ENCODE measurements at places on chromosomes 1 and 21. TPM values are rescaled to one million over a fixed set of nuclear protein-coding genes. Genes with fewer than 3 reads are reported as not detected.

DNA sequence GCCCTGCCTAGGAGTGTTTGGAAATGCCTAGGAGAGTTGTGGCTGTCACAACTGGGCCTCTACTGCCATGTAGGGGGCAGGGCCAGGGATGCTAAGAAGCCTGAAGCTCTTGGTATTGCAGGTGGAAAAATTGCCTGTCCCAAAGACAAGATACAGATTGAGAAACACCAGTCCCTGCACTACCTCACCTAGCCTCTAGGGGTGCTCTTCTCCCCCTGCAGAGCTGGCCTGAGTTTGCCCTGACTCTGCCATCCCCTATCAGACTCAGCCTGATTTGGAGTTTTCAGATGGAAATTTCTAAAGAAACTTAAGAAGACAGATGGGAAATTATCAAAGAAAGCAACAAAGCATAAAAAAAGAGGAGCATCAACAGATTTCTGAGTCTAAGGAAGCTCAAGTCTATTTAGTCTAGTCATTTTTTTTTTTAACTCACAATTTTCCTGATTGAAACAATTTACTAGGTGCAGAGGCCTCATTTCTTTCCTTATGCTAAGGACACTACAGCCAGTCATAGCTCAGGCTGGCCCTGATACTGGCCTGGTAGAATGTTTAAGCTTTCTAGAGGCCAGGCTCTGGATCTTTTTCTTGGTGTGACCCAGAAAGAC is 61.4 kb upstream of the LRRN2 start:
- DNase-seq, result no peak

GRCh38 chr1:206703661-206704060 is 19.0 kb downstream of the MAPKAPK2 start:
- no peak for DNase-seq

DNA sequence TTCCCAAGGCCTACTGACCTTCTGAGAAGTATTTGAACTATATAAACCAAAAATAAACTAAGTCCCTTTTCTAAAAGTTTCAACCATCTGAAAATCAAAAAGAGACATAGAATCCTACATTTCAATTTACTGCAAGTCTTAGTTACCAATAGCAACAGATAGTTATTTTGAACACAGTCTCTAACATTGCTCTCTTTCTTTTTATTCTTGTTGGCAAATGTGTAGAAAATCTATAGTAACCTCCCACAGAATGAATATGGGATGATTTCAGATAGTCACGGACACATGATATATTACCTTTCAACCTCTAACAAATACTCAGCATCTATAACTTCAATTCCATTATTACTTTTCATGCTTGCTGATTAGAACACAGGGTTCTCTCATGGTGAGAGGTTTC is 68.9 kb upstream of the RAB3GAP2 start:
- DNase-seq, result no peak

DNA sequence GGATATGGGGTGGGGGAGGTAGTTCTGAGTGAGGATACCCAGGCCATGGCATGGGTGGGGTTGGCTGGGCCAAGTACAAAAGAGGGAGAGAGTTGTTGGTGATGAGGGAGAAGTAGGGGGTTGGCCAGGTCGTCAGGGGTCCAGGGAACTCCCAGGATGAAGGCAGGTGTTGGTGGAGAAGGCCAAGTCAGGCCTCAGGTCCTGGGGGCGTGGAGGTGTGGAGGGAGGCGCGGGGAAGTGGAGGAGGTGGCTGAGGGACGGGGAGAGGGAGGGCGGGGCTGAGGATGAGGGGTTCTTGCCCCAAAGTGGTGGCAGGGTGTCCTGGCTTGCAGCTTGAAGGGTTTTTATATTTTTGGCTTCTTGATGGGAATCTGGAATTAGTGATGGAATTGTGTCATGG is 61.1 kb downstream of the FOXO6 start:
- no peak for DNase-seq

- no peak for DNase-seq
Measured at GRCh38 chr1:11151826-11152612, 37.1 kb upstream of the ANGPTL7 start.

- DNase-seq, result no peak
Measured at GRCh38 chr21:45161038-45161945, 86.9 kb downstream of the ADARB1 start.

DNA sequence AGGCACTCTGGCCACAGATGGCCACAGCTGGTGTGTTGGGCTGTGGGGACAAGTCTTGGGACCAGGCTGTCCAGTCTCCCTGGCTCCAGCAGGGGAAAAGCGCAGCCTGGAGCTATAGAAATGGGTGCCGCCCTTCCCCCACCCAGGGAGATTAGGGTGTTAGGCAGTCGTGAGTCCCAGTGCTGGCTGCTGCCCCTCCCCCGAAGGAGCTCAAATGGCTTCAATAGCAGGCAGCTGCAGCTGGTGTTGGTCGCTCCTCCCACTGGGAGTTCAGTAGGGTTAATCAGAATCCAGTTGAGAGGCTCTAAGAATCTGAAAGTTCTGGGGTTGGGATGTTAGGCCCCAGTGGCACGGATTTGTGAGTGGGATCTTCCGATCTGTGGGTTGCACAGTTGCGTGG is 595.6 kb upstream of the PKN2 start:
- DNase-seq, result no peak

GRCh38 chr1:160296036-160296435 is 11.1 kb upstream of the PEX19 start:
- no peak for DNase-seq

DNA sequence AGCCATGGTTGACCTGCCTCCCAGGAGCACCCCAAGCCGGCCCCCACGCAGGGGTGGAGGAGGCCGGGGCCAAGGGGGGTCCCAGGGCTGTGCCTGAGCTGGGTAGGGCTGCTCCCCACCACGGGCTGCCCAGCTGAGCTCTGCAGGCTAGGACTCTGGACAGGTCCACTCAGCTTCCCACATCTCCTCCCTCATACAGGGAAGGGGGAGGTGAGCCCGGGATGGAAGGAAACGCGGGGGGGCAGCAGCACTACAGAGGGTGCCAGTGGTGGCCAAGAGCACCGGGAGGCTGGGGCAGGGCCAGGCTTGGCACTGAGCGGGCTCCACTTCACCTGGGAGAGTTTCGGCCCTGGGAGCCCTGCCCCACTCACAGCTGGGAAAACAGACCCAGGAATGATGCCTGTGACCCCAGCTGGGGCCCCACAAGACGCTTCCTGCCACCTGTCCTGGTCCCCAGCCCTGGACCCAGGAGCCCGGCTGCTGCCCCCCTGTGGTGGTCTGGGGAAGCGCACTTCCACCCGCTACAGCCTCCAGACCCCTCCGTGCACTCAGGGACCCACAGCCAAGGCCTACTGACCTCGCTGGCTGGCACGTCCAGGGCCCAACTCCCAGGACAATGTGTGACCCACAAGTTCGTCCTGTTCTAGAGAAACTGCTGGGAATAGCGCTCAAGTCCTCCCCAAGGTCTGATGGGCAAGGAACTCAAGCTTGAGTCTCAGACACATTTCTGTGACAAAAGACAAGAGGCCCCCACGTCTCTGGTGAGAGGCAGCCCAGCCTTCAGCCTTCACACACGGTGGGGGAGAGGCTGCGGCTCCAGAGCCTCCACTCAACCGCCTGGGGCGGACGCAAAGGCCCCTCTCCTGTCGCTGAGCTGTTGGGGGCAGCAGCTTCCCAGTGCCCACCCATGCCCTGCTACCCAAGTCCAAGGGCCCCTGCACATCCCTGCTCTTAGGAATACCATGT is 3.0 kb downstream of the AURKAIP1 start:
- peak; percentile 70 for DNase-seq

MAPKAPK2 gene
- 154 TPM for total RNA-seq
